ENCODE measurements at places on chromosomes 12 and 14. TPM values are rescaled to one million over a fixed set of nuclear protein-coding genes. Genes with fewer than 3 reads are reported as not detected.

The VASH1 gene
- 1.9 TPM for total RNA-seq

The GYS2 gene
- not detected for total RNA-seq

GRCh38 chr12:90020881-90021280 is 312.2 kb upstream of the ATP2B1 start:
- DNase-seq, result no peak

GRCh38 chr12:52789637-52790426 is 6.1 kb downstream of the KRT3 start:
- peak; percentile 51 for DNase-seq

The DIO2 gene
- total RNA-seq, result 0.68 TPM

GRCh38 chr12:130347588-130347987 is 9.9 kb downstream of the PIWIL1 start:
- DNase-seq, result no peak
